GM12878 (cell line): ENCODE measurements at places on chromosomes 5 and 9. TPM values are rescaled to one million over a fixed set of nuclear protein-coding genes. Genes with fewer than 3 reads are reported as not detected.

GRCh38 chr5:168740811-168741213, 161.6 kb upstream of the PANK3 start:
- DNase-seq, result no peak

GRCh38 chr5:45440466-45440865, 255.7 kb downstream of the HCN1 start:
- DNase-seq, result no peak

DNA sequence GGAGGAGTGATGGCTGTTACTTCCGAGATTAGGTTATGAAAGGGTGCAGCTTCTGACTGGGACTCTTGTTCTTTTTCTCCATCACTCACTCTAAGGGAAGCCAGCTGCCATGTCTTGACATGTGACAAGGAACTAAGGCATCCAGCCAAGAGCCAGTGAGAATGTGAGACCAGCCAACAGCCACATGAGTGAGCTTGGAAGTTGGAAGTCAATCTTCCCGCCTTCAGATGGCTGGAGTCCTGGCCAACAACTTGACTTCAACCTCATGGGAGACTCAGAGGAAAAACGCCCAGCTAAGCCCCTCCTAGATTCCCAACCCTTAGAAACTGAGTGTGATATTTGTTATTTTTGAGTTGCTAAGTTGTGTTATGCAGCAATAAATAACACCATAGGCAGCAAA, 201.1 kb downstream of the SNX18 start:
- DNase-seq, result no peak

DNA sequence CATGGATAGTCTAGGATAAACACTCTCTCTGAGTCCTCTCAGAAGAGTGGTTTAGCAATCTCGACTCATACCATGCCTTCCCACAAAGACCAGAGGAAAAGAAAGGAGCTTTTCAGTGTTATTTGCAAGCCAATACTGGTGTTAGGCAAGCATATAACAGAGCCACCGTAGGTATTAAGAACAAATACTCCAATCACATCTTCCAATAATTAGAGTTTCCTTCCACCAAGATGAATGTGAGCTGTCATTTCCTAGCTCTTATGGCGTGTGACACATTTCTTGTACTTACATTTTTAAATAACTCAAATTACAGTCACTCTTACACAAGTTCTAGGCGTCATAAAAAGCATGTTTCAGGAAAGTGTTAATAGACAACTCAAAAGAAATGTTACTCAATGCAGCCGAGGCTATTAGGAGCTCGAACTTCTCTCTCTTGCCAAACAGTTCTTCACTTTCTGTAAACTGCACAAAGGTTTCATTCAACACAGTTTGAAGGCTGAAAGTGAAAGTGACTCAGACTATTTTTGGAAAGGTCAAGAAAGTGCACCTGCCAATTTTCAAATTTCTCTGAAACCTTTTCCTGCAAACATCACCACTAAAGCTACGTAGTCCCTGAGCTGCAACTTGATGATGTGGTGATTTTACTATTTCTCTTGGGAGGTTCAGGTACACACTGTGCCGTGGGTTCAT, 153.8 kb downstream of the AUH start:
- DNase-seq, result peak; percentile 87

Gene NR5A1
- total RNA-seq, result 0.18 and 0.27 TPM in 2 replicates

Gene PCDHA10
- 0.03 TPM in 1 of 2 replicates, not detected in the other for total RNA-seq

Gene SHOC1
- not detected in 2 replicates for total RNA-seq
